Naive thymus-derived CD8-positive, alpha-beta T cell (primary cell): ENCODE measurements at places on chromosomes 6 and 20. TPM values are rescaled to one million over a fixed set of nuclear protein-coding genes. Genes with fewer than 3 reads are reported as not detected.

The SLC17A1 gene
- not detected for total RNA-seq

The CCM2L gene
- not detected for total RNA-seq

The EYA4 gene
- not detected for total RNA-seq

The THEMIS gene
- total RNA-seq = 128 TPM

The FAXC gene
- total RNA-seq = not detected
